T-helper 9 cell (primary cell): ENCODE measurements at places on chromosomes 4 and X.

DNA sequence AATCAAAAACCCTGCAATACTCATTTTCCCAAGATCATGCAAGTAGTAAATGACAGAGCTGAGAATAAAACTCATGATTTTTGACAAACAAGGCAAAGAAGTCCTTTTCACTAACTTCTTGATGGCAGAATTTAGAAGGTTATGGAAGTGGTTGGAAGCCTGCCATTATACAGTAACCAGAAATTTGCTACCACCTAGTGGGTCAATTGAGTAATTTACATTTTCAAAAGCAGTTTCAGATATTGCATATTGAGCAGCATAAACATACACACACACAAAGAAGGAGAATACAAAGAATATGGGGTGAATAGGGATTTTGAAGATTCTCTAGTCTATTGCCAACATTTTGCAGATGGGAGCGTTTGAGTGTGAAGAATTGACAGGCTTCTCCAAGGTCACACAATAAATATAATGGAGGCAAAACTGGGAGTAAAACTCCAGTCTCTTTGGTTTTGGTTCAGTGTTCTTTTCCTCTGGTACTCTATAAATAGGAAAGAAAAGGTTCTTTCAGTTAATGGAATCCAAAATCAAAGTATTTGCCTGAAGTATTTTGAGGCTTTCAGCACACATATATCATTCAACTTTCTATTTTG, 70.2 kb downstream of the GC start:
- DNase-seq: no peak

DNA sequence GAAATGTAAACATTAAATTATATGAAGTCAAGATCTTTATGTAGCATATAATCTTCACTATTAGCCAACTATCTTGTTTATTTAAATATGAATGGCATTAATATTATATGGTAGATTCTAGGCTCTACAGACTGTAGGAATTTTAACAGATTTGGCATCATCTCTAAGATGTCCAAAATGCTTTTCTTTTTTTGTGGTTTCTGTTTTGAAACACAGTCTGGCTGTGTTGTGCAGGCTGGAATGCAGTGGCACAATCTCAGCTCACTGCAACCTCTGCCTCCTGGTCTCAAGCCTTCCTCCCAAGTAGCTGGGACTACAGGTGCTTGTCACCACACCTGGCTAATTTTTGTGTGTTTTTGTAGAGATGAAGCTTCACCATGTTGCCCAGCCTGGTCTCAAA, 76.2 kb downstream of the ELOVL6 start:
- DNase-seq: no peak

GRCh38 chr4:109910256-109910655, 2.4 kb upstream of the EGF start:
- no peak for DNase-seq

DNA sequence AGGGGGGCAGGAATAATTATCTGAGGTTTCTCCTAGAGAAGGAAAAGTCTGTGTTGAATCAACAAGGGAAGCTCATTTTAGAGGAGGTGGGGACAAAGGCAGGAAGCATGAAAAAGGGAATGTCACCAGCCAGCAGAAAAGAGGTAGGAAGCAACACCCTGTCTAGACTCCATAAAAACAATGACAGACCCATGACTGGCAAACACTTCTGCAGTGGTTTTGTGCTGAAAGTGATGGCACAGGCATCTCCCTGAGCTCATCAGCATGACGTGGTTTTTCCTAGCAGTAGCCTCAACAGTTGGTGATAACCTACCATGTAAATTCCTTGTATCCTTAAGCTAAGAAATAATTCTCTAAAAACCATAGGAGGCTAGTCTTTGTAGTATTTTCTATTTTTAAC, 110.7 kb upstream of the GALNT7 start:
- DNase-seq: no peak

DNA sequence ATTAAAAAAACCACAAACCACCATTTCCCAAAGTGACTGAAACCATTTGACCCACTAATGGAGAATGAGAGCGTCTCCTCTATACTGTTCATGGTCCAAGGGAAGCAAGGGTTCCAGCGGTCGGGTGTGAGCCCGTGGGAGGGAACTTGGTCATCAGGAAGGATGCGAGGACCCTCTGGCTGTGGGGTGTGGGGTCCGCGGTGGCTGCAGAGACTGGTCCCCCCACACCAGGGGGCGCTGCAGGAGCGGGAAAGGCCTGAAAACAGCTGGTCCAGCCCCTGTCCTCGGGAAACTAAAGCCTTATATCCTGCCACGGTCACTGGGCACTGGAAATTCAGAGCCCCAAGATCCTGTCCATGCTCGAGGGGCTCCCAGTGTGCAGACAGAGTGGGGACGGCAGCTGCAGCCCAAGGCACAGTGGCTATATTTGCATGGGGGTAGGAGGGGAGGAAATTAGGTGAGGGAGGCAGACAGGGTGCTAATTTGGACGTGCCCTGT, 4.3 kb downstream of the BLOC1S4 start:
- peak; percentile 89 for DNase-seq

DNA sequence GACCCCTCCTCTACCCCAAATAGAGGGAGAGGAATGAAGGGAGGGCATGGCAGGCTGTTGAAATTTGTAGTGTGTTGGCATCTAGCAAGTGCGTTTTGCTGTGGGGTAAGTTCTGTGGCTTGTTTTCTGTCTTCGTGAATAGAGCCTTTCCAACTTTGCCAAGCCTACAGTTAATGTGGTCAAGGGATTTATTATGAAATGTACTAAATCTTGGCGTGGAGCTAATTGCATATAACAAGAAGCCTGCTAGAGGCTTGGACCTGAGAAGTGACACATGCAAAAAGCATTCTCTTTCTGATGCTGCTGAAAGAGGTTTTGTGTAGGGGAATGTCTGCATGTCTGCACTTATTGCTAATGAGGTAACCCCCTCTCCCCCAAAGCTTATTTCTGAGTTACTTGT, 132.2 kb downstream of the BMPR1B start:
- no peak for DNase-seq

DNA sequence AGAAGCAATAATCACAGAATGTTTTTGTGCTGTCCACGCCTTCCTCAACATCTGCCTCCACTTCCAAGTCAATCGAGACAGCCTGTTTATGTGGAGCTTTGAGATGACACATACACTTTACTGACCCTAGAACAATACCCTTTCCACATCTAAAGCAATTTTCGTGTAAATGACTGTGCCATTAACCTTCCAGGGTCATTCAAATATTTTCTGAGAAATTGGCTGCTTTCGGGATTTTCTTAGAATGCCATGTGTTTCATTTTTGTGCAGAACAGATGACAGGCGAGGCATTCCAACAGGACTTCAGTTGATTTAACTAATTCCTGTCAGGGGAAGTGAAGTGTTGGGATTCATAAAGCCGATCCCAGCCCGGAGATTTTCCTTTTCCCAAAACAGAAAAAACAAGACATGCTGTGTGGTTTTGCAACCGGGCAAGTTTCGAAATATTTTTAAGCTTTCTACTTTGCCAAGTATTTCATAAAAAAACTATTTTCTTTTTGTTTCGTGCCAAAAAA, 73.9 kb downstream of the SORBS2 start:
- DNase-seq: no peak

- no peak for DNase-seq
Observed at GRCh38 chr4:52799813-52800212, 48.6 kb upstream of the ERVMER34-1 start.

DNA sequence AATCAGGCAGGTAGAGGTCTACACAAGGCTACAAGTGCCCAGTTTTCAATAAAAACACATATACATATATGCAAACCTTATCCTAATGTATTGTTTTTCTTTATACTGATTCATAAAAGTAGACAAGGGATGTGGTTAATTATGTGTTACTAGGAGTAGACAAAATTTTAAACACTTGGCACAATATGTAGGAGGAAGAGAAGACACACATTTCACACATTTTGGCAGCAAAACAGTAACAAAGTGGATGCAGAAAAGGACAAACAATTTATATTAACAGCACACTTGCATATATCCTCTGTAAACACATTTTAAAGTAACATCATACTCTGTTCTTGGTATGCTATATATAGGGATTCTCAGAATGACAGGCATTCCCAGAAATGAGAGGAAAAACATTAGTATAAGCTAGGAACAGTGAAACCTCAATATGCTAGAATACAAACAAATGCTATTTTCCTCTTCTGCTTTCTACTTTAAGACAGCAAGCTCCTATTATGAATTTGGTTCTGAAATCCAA, 63.8 kb downstream of the GPRIN3 start:
- DNase-seq: no peak
